Suppressor macrophage treated with lipopolysaccharide for 4 hours (primary cell): ENCODE measurements at places on chromosomes 7 and 10.

GRCh38 chr10:47351899-47352815 lies 4.0 kb downstream of the RBP3 start:
- no peak for DNase-seq

GRCh38 chr10:92876509-92877036 lies 28.3 kb downstream of the EXOC6 start:
- DNase-seq, result no peak

DNA sequence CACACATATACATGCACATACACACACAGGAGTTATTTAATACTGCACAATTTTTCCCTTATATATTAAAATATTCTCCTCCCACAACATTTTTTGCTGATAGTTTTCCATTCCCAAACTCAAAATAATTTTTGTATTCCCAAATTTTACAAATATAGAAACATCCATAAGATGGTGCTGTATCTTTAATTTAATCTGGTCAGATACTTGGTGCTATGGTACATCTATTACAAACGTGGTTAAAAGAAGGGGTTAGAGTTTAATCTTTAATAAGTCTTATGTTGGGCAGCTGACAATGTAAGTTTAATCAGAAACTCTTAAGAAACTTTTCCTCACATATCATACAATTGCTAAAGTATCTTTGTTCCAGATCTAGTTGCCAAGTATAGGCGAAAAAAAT lies 10.2 kb upstream of the CADPS2 start:
- no peak for DNase-seq

DNA sequence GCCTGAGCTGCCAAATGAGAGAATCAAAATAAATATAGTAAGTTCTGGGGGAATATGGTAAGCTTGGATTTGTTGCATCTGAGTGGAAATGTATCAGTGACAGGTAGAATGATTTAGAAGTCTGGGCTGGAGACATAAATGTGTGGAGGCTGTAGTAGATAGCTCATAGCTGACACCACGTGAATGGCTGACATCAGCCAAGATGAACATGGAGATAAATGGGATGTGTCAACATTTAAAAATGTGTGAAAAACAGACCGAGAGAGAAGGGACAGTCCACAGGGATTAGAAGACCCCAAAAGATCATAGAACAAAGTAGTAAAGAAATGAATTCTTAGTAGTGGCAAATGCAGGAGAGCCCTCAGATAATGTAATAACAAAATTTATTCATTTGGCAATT lies 40.9 kb downstream of the NAMPT start:
- DNase-seq, result peak; percentile 37

- DNase-seq, result no peak
Observed at GRCh38 chr7:69218576-69218975, 379.7 kb upstream of the AUTS2 start.

DNA sequence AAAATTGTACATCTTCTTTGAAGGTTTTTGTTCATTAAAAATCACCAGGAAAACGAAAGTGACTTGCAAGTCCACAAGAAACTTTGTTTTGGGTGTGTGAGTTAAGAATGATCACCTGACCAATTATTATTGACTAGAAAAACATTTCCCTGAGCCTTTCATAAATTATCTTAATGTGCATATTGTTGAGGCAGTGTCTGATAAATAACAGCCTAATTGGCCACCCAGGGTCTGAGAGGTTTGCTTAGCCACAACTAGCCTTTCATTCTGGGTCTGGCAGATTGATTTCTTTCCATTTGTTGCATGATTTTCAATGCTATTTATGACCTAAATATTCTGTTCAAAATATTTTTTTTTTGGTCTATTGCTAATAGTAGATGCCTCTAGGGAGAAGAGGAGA lies 152.8 kb downstream of the AUTS2 start:
- no peak for DNase-seq

- DNase-seq, result no peak
Observed at GRCh38 chr7:120114626-120115025, 158.3 kb upstream of the KCND2 start.

GRCh38 chr10:62036186-62037081 lies 134.9 kb downstream of the ARID5B start:
- DNase-seq, result no peak

- DNase-seq, result no peak
Observed at GRCh38 chr10:4885162-4885561, 59.2 kb downstream of the AKR1E2 start.

GRCh38 chr10:99798920-99799319 lies 16.5 kb downstream of the ABCC2 start:
- no peak for DNase-seq

DNA sequence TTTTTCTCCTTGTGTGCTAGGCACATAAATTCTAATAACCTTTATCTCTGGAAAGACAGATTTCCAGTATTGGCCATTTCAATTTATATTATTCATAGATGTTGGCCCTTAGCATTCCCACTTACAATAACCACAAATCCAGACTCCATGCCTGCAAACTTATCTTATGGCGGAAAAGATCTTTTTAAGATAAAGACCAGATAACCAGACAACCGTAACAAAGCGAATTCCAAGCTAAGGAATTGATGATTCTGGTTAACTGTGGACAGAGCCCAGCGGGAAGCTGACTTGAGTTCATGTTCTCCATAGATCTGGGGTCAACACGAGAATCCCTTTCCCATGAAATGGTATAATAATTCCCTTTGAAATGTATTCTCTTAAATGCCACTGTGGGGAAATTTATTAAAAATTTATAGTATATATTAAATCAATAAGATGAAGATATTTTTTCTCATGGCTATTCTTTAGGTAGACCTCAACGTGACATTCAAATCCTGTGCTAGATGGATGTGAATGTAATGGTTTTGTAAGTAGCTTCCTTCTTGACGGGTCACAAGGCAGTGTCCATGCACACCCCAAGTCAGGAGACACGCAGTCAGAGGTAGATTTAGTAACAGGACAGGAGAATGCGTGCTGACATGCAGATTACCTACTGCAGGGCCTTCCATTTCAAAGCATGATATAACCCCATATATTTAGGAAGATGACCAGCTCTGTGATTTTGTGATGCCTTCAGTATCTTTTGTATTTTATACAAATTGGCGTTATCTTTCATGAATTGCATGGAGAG lies 37.7 kb upstream of the KLF6 start:
- no peak for DNase-seq

- no peak for DNase-seq
Observed at GRCh38 chr7:44962483-44963251, 16.1 kb downstream of the MYO1G start.

DNA sequence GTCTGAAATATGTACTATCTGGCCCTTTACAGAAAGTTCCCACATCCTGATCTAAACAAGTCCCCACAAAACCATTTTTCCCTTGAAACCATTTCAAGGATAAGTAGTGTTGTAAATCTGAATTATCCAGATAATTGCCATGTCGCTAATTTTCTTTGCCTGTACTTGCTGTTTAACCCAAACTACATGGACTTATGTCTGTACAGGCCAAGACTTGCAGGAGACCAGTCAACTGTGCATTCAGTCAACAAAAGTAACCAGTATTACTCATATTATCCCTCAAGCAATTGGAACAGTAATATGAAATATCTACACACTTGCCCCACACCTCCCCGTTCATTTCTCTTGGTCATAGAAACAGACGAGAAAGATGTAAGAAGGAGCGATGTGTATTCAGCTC lies 347.8 kb upstream of the NFE2L3 start:
- no peak for DNase-seq

DNA sequence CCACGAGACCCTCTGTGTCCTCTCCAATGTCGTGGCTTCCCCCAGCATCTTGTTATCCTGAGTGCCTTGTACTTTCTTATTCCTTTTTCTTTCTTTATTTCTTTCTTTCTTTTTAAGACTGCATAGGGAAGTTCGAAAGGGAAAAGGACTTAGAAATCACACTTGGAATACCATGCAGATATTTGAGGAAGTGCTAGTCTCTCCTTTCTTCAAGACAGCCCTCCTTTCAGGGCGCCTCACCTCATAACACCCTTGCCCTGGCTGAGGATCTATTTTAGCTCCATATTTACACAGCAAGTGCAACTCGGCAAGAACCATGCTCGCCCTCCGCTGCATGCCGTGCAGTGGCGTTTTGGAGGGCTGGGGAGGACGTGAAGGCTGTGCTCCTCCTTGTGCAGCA lies 232.3 kb upstream of the GLI3 start:
- no peak for DNase-seq

GRCh38 chr7:150435047-150435389 lies 15.4 kb upstream of the GIMAP8 start:
- DNase-seq, result no peak

DNA sequence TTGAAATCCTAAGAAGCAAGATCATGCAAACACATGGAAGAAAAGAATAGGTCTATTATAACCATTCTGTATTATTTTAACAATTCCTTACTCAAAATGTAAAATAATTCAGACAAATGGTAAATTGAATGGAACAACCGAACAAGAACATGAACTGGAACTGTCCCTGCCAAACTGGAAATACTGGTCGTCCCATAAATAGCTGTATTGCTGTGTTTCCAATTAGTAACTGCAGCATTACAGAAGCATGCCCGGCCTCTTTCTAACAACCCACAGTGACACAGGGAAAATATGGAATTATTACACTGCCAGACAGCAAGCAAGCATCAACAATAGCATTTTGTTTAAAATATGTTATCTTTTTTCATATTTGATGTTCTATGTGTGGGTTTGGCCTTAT lies 1138.5 kb upstream of the PHF14 start:
- DNase-seq, result no peak

GRCh38 chr7:107277331-107277730 lies 108.5 kb downstream of the HBP1 start:
- no peak for DNase-seq

DNA sequence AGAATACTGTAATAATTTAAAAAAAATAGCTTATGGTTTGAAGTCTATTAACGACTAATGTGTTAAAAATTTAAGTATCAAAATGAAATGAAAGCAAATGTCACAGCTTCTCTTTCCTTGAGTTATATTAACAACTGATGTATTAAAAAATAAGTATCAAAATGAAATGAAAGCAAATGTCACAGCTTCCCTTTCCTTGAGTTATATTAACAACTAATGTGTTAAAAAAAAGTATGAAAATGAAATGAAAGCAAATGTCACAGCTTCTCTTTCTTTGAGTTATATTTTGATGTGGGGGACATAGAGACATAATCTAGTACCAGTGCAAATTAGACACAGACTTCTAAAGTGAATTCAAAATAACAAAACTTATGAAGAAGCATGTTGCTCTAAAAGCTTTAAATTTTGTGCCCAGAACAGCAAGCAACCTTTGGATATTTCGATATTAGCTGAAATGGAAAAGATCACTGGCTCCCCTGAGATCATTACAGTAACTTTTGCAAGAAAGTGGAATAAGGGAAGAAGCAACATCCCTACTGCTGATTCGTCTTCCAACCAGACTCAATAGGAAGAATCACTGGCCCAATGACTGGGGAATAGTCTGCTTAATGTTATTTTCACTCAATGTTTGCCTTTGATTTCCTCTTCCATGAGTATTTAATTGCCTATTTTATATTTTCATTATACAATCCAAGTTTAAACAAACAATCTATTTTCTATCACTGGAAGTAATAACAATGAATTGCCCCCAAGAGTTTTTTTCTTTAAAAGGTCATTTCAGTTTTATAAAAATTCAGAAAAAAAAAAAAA lies 8.0 kb downstream of the SKAP2 start:
- DNase-seq, result peak; percentile 40

GRCh38 chr7:23963461-23964165 lies 253.6 kb downstream of the STK31 start:
- no peak for DNase-seq

DNA sequence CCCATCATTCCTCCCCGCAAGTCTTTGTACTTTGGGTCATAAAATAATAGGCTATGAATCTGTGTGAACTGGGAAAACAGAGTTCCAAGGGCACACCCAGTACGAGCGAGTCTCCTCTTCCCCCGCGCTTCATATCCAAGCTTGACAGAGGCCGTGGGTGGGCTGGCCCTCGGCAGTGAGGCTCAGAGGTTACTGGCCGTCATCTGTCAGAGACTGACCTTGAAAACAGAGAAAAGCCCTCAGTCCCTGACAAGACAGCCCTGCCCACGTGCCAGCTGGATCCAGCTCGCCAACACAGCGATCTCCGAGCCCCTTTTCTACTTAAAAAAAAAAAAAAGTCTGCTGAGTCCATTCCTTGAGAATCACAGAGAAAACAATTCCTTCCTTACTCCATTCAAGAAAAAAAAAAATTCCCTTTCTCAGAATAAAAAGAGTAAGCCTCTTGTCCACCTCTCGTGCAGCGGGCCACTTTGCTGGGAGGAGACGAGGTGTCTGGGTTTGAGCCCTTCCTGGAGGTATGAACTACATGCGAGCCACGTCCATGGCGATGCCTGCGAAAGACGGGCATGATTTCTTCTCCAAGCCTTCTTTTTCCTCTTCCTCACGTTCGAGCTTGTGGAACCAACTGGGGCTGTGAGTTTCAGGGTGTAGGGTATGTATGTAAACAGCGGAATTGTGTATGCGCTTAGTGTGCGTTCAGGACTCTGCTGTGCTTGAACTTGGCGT lies 744 bp upstream of the BICC1 start:
- no peak for DNase-seq

- no peak for DNase-seq
Observed at GRCh38 chr7:26208040-26208439, 6.5 kb downstream of the CBX3 start.

DNA sequence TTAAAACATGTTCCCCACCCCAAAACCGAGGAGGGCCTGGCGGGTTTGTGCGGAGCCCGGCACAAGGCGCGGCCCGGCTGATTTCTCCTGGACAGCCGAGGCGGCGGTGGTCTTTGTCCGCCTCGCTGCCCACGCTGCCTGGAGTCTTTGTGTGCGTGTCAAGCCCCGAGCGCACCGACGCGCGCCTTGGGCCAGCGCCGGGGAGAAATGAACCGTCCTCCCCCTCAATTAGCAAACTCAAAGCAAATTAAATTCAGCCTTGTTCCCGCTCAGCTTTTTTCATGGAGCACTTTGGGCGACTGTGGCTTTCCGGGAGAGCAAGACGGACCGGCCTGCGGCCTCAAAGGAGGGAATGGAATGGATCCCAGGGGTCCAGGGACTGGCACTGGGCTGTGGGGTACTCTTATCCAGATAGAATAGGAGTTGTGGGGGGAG lies 4.1 kb downstream of the EMX2 start:
- no peak for DNase-seq

- no peak for DNase-seq
Observed at GRCh38 chr7:44811093-44811492, 14.6 kb downstream of the PPIA start.

DNA sequence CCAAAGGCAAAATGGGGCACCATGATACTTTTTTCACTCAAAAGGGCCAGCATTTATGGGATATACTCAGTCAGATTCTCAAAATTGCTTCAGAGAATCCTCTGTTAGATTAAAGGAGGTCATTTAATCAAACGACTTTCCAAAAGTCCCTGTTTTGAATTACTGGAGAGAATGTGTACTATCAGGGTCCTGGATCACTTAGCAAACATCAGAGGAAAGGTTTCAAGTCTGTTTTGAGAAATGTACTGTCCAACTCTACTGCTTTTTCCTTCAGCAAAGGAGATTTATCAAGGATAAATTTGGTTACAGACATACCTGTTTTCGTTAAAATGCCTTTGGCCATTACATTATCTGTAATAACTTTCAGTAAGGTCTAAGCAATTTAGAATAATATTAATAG lies 340.9 kb downstream of the GFRA1 start:
- no peak for DNase-seq
